ENCODE measurements at places on chromosomes 2 and 18.

- peak; percentile 80 for DNase-seq
These were observed 26.8 kb downstream of the AAK1 start for GRCh38 chr2:69616755-69617154.

DNA sequence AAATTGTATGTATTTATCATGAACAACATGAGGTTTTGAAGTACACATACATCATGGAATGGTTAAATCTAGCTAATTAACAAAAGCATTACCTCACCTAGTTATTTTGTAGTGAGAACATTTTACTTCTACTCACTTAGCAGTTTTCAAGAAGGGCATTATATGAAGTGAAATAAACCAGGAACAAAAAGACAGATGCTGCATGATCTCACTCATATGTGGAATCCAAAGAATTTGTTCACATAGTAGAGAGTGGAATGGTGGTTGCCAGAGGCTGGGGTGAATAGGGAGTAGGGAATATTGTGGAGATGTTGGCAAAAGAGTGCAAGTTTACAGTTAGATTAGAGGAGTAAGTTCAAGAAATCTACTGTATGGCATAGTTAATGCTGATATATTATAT is 292.0 kb downstream of the ASXL3 start:
- DNase-seq = no peak

DNA sequence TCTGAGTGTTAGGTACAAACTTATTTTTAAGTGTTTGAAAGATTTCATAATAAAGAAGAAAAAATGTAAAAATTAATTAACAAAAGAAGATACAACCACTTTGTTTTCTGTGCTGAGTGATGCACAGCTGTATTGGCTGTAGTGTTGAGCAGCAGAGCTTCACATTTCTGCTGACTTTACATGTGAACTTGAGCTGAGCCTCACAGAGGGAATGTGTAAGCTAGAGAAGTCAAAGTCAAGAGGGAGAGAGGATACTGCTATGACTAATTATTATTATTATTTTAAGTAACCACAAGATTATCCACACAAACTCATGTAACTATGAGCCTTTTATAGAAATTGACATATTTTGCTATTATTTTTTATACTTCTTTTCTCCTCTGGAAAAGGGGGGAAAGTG is 159.1 kb upstream of the ZSWIM2 start:
- DNase-seq = no peak

DNA sequence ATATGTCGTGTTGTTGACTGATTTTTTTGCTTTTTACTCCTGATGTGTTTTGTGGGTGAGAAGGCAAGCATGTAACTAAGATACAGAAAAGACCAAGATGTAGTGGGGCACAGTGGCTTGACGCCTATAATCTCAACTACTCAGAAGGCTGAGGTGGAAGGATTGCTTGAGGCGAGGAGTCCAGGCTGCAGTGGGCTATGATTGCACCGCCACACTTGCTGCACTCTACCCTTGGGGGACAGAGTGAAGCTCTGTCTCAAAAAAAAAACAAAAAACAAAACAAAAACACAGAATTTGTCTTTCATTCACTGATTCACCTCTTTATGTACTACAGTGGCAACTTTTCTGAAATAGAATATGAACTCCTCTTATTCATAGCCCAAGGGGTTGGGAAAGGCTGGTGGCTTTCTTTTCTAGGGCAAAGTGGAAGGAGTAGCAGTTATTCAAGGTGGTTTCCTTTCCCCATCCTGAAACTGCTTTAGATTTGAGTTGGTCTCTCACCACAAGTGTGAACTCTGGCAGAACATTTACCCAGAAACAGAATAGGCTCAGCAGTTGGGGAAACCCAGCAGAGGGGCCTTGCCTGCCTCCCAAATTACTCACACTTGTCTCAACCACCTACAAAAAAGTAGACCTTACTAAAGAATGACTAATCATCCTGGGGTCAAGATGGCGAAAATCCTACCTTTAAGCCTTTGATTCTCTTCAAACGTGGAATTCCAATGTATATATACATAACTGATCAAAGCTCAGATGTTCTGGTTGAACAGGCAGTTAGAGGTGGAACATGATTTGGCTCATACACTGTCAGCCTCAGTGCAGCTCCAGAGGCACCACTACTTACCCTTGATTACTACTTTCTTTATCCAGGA is 6.5 kb downstream of the TANK start:
- DNase-seq = no peak

DNA sequence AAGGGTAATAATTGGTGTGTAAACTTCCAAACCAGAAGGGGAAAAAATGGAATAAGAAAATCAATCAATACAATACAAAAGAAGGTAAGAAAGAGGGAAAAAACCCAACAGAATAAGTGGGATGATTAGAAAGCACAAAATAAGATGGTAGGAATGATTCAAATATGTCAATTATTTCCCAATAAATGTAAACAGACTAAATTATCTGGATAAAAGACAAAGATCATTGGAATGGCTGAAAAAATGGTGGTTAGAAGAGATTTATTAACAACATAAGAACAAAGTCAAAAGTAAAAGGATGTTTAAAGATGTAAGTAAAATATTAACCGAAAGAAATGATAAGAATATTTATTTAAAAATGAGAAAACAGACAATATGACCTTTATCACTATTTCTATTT is 103.5 kb upstream of the YWHAQ start:
- no peak for DNase-seq

GRCh38 chr2:70068119-70068518 is 19.2 kb upstream of the PCBP1 start:
- DNase-seq = no peak

DNA sequence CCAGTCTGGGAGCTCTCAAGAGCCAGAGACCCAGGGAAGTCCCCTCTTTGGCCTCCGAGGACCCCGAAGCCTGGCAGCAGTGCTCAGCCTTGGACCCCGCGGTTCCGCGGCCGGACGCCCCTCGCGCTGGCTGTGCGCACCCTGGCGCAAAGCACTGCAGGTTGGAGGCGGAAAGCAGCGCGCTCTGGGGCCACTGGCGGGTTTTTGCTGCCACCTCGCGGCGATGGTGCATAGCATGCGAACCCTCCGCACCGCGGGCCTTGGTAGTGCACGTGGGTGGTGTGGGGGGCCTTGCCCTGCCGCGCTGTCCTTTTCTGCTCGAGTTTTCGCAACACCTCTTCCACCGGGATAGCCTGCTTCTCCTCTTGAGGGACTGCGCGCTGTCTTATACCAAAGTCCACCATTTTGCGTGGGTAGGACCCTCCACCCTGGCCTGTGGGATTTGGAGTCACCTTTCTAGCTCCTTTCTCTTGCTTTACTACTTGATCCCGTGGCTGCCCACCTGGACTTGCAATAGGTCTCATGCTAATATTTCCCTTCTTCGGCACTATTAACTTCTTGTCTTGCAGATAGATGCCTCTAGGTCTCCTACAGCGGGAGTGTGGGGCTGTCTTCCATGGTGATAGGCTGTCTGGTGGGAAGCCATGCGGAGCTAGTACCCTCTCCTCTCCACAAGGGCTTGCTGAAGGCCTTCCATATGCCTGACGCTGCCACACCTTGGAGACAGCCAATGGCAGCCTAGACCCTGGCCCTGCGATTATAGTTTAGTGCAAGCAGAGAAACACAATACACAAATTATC is 14.3 kb downstream of the SIX3 start:
- DNase-seq = peak; percentile 59

DNA sequence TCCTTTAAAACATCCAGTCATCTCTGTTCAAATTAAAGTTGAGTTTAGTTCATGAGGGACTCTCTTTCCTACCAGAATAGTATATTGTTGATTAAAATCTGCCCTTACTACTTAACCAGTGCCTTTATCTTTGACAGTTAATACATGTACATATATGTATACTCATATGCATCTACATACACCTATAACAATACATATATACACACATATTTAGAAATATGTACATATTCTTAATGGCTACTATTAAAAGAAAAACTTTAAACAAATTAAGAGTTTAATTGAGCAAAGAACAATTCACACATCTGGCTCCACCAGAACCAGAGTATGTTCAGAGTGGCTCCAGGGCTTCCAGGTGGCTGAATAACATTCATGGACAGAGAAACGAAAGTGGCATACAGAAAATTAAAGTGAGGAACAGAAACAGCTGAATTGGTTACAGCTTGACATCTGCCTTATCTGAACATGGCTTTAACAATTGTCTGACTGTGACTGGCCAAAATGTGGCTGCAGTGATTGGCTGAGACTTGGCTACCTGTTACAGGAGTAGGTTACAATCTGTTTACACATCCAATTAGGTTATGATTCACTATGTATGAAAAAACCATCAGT is 38.8 kb downstream of the ZNF519 start:
- DNase-seq = no peak

DNA sequence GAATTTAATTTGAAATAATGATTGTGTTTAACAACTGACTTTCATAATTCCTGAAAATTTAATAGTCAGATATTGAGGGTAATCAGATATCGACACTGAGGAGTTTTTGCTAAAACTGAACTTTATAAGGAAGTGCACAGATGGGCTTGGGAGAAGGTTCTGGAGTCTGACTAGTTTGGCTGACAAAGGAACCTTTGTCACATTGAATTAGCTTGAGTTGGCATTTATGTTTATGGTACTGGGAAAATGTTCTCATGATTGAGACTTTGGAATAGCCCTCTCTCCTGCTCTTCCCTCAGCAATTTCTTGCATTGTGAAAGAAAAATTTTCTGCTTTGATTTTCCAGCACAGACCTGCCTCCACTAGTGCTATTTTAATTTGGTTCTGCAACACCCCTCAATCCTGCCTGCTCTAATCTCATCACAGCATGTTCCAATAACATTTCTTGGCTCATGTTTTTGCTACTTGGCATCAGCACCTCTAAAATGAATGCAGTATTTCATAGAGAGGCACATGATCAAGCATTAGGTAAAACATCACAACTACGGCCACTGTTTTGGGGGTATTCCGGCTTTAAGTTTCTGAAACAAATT is 133.9 kb upstream of the FSHR start:
- no peak for DNase-seq

GRCh38 chr2:27203741-27204140 is 8.1 kb upstream of the ATRAID start:
- DNase-seq = no peak

DNA sequence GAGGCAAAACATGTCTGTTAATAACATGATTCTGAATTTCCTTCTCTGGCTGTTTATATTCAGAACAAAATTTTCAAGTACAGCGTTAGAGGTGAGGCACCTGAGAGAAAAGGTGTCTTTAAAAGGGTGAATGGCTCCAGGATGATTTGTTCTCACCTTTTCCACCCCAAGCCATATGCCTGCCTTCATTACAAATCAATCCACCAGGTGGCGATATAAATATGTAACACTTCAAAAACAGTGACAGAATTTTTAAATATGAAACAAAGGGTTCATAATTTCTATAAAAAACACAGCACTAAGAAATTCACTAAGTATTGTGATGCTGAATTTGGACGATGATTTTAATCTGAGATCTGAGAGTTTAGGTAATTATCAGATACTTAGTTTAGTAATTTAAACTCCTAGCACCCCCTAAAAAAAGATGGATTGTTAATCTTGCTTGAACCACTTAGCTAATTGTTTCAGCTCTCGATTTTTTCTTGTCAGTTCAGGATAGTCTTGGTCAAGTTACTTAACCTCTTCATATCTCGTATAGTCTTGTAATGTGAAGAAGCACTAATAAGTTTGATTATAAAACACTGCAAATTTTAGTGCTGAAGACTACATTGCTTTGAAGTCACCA is 528.8 kb downstream of the CPS1 start:
- DNase-seq = peak; percentile 28

DNA sequence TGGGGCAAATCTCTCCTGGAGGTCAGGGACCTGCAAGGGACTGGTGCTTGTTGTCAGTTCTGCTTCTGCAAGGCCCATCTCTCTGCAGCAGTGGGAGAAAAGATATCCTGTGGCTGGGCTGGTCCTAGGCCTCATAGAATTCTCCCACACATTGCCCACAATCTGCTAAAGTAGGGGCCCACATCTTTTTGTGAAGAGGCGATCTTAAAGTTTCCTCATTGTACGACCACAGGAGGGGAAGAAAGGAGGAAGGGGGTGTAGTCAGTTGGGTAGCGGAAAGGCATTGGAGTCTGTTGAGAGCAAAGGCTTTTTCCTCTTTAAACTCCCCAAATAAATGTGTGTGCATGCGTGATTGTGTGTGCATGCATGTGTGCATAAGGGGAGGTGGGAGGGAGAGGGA is 145.3 kb downstream of the SLC4A3 start:
- no peak for DNase-seq

DNA sequence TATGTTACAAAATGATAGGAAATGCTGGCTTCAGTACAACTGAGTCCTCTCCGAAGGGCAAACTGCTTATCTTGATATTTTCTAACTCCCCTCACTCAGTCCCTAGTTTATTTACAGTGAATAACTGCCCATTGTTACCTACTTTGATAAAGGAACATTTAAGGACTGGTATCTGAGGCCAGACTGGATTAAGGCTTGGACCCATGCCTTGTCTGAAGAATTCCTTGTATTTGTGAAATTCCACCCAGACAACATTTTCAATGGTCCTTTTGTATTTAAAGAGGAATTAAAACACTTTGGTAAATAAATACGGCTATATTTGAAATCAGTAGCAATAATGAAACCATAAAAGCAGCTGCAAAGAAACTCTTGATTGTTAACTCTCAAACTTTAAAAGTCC is 58.3 kb downstream of the PELI1 start:
- no peak for DNase-seq

DNA sequence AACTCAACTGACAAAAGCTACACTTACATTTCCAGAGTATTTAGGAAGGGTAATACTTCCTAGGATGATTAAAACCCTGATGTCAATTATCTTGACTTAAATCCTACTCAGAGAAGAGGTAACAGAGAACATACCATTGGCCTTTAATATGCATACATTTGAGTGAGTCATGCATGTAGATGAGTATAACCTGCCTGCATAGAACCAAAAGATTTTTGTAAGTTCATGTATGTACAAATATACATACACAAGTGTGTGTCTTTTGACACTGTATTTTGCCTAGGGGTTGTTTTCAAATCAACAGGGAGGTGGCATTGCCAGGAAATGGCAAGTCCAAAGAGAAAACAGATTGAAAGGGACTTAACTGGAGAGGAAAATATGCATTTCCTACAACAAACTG is 6.1 kb downstream of the BMP10 start:
- no peak for DNase-seq

DNA sequence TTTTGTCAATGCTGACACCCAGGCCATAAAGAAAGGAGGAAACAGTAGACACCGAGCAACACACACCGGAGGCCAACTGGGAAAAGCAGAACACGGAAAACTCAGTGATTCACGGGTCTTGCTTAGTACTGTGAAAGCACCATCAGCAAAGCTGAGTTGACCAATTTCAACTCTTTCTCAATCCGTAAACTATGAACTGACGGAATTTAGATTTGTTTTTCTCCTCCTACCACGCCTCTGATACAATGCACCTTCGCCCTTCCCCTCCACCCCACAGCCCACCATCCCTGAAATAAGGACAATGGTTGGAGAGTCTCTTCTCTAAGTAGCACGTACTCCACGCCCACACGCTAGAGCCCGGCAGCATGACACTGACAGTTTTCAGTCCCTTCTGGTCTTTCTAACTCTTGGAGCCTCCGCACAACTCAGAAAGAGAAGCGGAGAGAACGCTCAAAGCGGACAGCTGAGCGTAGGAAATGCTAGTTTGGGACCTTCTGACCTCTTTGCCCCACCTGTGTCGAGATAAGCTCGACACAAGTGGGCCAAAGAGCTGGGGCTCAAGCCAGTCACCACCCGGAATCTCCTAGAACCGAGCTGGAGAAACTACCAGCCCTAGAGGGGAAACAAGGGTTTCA is 669 bp downstream of the LNPK start:
- DNase-seq = peak; percentile 62

GRCh38 chr2:46143429-46144132 is 153.6 kb upstream of the EPAS1 start:
- no peak for DNase-seq

GRCh38 chr2:55030766-55031165 is 19.5 kb downstream of the RTN4 start:
- no peak for DNase-seq

Data from SW480 (cell line).